ENCODE measurements at places on chromosomes 12 and 14.

GRCh38 chr14:21714318-21714929 is 40.8 kb upstream of the OR4E1 start:
- no peak for DNase-seq

- DNase-seq = no peak
Measured at GRCh38 chr12:46260124-46260912, 8.5 kb downstream of the SLC38A1 start.

GRCh38 chr14:77908847-77909246 is 108.9 kb downstream of the ADCK1 start:
- DNase-seq = no peak

- DNase-seq = no peak
Measured at GRCh38 chr14:54002653-54003052, 46.0 kb upstream of the BMP4 start.

- DNase-seq = no peak
Measured at GRCh38 chr12:52204931-52205505, 13.2 kb upstream of the KRT80 start.

- no peak for DNase-seq
Measured at GRCh38 chr12:94805749-94806529, 155.6 kb upstream of the TMCC3 start.

DNA sequence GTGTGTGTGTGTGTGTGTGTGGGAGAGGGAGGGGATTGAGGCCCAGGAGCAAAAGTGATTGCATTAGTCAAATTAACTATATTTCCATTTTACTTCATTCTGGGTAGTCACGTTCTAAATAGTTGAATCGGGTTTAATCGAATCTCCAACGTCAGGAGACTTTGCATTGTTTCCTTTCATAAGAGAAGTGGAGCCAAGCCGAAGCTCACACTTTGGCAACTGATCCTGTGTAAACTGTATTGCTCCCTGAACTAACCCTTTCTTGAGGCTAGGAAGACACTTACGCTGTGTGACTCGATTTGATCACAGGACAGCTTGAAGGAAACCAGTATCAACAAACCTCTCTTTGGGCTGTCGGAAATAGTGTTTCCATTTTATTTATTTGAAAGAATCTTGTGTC is 363.4 kb upstream of the ATP2B1 start:
- DNase-seq = no peak

- DNase-seq = no peak
Measured at GRCh38 chr14:102315121-102315520, 4.4 kb upstream of the ZNF839 start.

DNA sequence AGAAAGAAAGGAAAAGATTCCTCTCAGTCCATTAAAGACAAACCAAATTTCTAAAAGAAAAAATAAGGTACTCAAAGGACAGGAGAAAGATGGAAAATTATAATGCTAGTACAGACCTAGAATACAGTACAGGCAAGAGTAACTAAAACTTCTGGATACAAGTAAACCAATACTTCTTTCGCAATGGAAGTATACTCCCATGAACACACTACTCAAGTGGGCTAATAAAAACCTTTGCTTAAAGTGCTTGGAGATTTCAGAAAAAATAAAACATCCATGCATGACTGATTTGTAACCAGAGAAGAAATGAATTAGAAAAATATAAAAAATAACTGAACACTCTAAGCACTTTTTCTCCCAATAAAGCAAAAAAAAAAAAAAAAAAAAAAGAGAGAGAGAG is 3.5 kb downstream of the ZBTB25 start:
- DNase-seq = no peak

GRCh38 chr12:51419425-51420193 is 5.0 kb upstream of the SLC4A8 start:
- DNase-seq = no peak
